ENCODE measurements at places on chromosomes 1 and 21.
A peak's percentile ranks its signal among the peaks of the same experiment; 100 is the strongest.

DNA sequence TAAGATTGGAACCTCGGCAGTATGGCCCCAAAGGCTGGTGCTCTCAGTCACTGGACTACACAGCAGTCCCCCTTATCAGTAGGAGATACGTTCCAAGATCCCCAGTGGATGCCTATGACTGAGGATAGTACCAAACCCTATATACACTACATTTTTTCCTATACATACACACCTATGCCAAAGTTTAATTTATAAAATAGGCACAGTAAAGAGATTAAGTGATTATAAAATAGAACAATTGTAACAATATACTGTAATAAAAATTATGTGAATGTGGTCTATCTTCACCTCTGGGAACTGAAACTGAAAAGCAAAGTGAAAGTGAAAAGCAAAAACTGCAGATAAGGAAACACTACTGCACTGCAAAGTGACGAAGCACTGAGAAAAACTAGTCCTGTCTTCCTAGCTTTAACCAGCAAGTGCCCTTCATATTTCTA is 96.8 kb downstream of the INTS7 start:
- no peak for DNase-seq

GRCh38 chr1:6831366-6831765 is 46.1 kb downstream of the CAMTA1 start:
- DNase-seq = no peak

DNA sequence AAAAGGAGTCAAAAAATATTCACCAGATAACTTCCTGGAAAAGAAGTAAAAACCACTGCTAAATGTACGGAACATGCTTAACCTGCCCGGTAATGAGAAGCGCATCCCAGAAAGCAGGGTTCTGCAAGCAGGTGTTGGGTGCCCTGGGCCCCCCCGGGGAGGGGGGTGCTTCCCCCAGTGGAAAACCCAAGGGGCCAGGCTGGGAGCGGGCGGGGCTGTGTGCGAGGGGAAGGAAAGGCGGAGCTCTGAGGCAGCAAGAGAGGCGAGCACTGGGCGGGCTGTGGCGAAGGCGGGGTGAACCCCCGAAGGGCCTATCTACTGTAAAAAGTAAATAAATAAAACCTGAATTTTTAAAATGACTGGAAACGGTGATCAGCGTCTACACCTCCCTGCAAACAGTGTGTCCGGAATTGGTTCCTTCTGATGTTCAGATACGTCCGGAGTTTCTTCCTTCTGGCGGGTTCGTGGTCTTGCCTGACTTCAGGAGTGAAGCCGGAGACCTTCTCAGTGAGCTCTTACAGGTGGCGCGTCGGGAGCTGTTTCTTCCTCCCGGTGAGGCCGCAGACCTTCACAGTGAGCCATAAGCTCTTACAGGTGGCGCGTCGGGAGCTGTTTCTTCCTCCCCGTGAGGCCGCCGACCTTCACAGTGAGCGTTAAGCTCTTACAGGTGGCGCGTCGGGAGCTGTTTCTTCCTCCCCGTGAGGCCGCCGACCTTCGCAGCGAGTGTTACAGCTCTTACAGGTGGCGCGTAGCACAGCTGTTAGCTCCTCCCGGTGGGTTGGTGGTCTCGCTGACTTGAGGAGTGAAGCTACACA is 13.4 kb downstream of the FTCD start:
- DNase-seq = no peak

GRCh38 chr1:229252228-229252984 is 18.5 kb upstream of the RAB4A start:
- no peak for DNase-seq

DNA sequence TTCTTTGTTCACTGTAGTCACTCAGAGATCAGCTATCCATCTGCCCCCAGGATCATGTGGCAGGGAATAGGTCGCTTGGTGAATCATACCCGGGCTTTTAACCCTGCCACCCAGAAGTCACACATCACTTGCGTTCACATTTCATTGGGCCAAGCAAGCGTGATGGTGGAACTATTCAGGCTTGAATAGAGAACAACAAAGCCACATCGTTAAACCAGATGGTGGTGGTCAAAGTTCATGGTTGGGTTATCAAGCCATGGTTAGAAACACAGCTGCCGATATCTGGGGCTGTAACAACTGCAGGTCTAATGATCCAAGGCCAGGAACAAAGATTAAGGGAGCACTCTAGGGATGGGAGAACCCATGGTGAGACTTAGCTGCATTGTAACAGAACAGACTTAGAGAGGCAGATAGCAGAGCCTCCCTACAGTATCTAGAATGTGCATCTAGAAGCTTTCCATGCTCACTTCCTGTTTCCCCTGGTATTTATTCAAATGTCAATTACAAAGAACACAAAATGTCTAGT is 40.0 kb upstream of the PTPRC start:
- no peak for DNase-seq

DNA sequence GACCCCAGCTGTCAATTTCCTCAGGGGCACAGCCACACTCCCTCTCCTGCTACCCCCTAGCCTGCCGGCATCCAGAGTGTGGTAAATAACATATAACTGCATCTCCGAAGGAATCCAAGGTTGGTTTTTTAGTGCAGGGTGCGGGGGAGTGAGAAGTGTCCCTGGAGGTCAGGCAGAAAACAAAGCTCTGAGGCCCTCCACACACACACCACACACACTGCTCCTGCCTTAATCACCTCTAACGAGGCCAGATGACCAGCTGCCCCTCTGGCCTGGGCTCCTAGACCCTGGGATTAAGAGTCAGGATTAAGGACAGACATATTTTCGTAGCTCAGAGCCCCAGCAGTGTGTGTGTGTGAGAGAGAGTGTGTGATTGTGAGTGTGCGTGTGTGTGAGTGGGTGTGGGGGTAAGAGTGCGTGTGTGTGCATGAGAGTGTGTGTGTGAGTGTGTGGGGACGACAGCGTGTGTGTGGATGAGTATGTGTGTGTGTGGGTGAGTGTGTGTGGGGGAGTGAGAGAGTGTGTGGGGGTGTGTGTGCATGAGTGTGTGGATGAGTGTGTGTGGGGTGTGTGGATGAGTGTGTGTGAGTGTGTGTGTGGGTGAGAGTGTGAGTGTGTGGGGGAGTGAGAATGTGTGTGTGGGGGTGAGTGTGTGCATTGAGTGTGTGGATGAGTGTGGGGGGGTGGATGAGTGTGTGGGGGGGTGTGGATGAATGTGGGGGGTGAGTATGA is 14.6 kb downstream of the SDC3 start:
- DNase-seq = no peak

DNA sequence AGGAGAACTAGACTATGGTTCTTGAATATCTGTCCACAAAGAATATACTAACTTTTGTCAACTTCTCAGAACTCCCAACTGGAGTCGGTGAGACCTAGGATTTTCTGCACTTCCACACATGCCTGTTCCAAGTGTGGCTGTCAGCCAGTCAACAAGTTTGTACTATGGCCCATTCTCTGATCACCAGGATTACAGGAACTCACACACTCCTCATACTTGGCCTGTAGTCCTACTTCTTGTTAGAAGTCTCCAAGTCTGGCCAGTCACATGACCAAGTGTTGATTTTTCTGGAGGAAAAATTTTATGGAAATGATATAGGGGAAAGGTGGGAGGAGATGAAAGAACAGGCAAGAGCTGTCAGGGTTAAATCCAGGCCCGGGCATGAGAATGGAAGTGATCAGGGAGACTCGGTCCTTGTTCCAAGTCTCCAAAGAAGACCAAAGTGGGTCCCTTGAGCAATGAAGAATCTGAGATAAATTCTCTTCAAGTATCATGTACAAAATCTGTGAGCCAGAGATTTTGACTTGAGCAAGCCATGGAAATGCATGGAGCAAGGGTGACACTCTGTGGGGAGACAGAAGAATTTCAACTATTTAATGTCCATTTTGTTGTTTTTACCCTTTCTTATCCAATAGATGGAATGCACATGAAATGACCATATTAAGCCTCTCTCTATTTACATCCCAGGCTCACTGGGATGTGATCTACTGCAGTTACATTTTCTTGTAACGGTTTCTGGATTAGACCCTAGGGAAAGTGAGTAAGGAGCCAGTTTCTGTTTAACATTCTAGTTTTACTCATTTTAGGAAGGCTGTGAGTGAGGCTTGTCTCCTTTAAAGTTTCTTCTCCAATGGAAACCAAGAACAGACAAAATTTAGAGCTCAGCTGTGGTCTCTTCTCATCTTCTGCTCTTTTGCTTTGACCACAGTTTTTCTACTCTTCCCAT is 320.9 kb downstream of the ASTN1 start:
- DNase-seq = peak; percentile 22

DNA sequence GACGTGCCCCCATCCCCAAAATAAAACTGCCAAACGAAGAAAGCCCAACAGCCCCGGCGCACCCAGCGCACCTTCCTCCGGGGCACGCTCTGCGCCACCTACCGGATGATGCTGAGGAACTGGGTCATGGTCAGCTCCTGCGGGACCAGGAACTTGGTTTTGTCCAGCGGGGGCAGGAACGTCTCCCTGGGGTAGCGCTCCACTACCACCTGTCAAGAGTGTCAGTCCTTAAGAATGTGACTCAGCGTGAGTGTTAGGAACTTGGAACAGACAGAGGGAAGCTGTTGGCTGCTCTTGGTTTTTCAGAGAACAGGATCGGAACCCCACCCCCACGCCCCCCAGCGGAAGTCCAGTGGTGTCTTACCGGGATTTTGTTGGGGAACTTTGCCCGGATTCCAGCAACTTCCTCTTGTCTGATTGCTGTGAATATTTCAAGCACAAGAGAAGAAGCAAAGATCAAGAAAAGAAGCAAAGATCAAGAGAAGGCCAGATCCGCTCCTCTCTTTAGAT is 431 bp downstream of the MAP1LC3C start:
- DNase-seq = no peak

DNA sequence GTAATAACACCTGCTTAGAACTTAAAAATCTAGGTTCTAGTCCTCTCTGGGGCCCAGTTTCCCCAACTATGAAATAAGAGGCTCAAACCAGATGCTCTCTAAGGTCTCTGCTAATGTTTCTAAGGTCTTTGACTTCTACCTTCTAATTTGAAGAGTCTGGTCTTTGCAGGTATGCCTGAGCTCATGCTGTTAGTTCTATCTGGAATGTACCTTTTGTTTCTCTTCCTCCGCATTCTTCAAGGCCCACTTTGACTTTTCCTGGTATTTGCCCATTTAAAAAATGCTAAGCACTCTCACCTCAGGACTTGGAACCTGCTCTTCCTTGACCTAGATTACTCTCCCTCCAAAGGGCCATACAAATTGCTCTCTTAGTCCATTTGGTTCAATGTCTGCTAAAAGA is 13.5 kb downstream of the SLC35D1 start:
- no peak for DNase-seq

DNA sequence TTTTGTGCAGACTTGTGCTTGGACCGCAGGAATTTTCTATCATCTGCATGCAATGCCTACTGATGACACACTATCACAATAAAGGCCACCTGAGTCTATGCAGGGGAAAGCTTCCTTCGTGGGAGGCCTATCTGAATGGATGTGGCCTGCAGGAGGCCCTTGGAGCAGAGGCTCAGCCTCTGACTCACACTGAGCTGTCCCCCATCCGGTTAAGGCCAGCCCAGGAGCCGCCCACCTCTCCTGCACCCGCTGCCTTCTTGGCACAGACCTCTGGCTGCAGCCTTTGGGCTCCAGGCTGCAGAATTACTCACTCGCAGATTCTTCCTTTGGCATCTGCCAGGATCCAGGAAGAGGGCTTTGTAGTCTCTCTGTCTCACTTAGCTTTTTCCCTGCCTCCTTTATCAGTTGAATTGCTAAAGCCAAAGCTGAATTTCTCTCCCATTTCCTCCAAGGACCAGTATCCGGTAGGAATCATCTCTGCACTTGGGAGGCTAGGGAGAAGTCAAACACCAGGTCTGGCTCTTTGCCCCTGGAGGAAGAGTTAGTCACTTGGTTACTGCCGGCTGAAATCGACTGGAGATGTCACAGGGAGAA is 65.1 kb upstream of the JUN start:
- peak; percentile 57 for DNase-seq

- no peak for DNase-seq
Measured at GRCh38 chr1:109503935-109504334, 5.6 kb downstream of the AMIGO1 start.

GRCh38 chr1:74858136-74858535 is 125.2 kb downstream of the TYW3 start:
- peak; percentile 60 for DNase-seq

DNA sequence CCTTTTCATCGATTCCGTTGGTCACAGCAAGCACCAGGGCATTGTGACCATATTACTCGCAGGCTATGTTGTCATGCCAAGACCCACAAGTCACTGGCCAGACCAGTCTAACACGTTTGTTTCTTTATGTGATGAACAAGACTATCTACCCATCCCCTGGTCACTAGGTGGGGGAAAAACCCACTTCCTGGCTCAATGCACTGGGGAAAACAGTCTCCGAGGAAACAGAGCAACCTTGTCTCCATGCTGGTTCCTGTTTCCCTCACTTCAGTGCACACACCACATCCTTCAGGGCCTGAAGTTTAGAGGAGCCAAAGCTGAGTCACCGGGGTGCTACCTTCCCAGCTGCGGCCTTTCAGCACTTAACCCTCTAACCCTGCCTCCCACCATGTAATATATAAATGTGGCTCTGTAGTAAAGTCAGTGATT is 20.9 kb downstream of the ERICH3 start:
- no peak for DNase-seq

GRCh38 chr1:27481994-27482620 is 7.9 kb downstream of the WASF2 start:
- no peak for DNase-seq

GRCh38 chr1:112957133-112957812 is 1.3 kb upstream of the SLC16A1 start:
- peak; percentile 68 for DNase-seq

DNA sequence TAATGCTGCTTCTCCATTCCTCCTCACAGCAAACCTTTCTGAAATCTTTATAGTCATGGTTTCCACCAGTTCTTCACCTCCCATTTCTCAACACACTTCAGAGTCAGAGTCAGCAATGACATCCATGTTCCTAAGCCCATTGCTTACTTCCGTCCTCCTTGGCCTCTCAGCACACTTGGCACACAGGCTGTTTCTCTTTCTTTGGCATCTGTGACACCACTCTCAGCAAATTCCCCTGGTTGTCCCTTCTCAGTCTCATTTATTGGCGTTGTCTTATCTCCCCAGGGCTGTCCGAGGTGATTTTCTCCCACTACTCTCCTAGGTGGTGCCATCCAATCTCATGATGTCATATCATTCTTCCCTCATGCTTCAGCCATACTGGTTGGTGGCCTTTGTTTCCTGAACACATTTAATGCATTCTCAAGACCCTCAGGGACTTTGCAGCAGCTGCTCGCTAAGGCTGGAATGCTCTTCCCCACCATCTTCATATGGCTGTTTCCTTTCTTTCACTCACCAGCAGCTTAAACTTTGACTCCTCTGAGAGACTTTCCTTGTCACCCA is 3.3 kb upstream of the LGALS8 start:
- DNase-seq = no peak

DNA sequence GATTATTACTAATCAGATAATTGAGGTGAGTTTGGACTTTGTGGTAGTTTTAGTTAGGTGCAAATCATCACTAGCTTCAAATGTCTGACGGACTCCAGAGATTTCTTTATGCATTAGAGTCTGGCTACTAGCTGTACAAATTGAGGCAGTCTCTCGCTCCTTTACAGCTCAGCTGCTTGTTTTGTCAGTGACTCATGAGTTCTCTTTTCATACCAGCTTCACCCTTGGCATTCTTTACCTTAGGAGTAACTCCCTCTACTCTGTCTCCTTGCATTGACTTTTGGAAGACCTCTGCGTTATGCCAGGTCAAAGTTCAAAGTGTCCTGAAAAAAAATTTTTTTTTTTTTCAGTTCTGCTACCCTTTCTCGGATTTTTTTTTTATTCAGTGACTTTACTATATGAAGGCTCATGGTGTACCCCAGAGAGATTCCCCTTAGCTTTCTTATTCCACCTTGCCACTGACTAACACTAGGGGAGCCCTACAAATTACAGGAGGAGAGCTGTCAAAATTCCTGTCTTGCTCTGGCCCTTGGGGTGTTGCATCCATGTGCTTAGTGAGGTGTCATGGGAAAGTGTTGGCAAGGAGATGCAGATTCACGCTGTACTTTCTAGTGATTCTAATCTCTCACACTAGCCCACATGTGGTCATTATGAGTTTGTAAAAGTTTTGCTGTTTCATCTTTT is 576.6 kb downstream of the ADGRL2 start:
- DNase-seq = no peak

Data from AG09319 (cell line).